ENCODE measurements at places on chromosomes 7 and 10.

- DNase-seq: no peak
Observed at GRCh38 chr10:107898392-107898791, 733.9 kb upstream of the SORCS1 start.

GRCh38 chr10:4529266-4529665 lies 296.7 kb upstream of the AKR1E2 start:
- DNase-seq: no peak

- DNase-seq: no peak
Observed at GRCh38 chr7:83807774-83808173, 158.8 kb upstream of the SEMA3E start.

- DNase-seq: no peak
Observed at GRCh38 chr10:114518401-114519305, 114.4 kb upstream of the AFAP1L2 start.

- DNase-seq: no peak
Observed at GRCh38 chr7:41999736-42000283, 237.2 kb downstream of the GLI3 start.

- DNase-seq: no peak
Observed at GRCh38 chr7:157841773-157842370, 505.1 kb downstream of the DNAJB6 start.

DNA sequence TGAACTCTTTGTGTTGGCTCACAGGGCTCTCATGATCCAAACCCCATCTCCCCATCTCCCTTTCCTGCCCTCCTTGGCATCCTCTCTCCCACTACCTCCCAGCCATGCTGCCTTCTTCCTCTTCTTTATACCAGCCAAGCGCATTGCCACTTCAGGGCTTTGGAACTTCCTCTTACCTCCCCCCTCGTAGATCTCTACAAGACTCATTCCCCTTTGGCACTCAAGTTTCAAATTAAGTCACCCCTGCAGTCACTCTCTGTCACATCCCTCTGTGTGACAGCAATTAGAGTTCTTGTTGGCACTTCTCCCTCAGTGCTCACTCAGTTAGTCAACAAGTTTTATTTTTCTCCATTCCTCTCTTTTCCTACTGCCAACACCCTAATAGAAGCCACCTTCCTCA lies 20.8 kb upstream of the NRP1 start:
- no peak for DNase-seq

DNA sequence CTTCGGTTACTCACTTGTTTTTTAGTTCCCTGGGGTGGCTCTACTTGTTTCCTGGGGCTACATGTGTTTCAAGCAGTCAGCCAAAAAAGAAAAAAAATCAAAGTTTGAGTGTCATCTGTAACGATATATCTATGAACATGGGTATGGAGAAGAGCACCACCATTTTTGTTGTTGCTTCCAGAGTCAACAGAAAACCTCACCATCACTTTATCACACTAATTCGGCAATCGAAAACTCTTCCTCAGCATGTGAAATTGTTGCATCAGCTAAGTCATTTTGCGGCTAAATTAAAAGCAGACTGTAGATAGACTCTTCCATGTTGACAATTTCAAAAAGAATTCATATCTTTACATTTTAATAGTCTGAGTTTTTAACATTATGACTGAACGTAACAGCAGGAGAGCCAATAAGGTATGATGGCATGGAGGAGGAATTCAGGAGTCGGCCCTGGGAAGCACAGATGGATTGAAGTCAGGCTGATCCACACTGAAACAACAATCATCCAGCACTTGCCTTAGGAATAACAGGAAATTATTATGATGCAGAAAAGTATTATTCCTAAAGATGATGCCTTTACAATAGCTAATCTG lies 455.7 kb upstream of the KLF6 start:
- no peak for DNase-seq

- peak; percentile 80 for DNase-seq
Observed at GRCh38 chr10:43322769-43323168, 48.7 kb upstream of the FXYD4 start.

GRCh38 chr7:25619381-25619780 lies 391.1 kb upstream of the NPVF start:
- DNase-seq: no peak

GRCh38 chr10:54530299-54530698 lies 270.7 kb downstream of the PCDH15 start:
- DNase-seq: no peak

DNA sequence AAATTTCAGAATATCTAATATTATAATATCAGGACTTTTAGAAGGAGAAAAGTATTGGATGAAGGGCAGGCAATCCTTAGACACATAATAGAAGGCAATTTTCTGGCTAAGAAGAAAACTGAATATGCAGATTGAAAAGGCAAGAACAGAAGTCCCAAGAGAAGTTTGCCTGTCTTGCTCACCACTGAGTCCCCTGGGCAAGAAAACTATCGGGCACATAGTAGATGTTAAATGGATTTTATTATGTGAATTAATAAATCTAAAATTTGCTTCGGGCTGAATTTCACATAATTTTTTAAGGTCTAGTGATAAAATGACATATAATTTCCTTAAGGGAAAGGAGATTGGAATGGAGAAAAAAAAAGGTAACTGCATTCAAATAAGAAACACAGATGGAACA lies 380.9 kb upstream of the GRM3 start:
- DNase-seq: no peak

- DNase-seq: no peak
Observed at GRCh38 chr10:118332948-118333710, 9.0 kb downstream of the FAM204A start.

DNA sequence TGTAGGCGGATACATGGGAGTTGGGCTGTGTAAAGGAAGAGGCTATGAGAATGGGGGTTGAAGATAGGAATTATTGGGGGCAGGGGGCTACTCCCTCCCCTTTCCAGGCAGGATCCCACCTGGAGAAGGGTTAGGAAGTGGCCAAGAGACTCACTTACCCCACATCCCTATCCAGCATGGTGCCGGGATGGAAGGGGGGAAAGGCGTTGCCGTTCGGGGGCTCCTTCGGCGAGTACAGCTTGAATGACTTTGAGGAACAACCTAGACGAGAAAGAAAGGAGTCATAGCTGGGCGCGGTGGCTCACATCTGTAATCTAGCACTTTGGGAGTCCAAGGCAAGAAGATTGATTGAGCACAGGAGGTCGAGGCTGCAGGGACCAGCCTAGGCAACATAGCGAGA lies 8.9 kb downstream of the LDB1 start:
- DNase-seq: no peak

- no peak for DNase-seq
Observed at GRCh38 chr10:34861293-34862021, 46.4 kb upstream of the PARD3 start.

DNA sequence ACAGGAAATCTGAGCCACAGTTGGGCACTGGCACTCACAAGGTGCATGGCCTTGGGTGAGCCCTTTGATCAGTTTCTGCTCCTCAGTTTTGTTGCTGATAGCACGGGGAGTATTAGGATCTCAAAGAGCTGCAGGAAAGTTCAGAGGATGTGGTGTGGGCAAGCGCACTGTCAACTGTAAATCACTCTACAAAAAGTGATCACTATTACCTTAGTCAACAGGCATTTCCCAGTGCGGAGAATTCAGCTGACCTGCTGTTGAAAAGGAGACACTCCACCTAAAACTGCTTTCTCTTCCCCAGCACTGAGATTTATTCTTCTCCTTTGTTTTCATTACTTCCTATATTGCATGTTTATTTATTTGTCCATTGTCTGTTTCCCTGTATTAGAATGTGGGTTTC lies 331.0 kb downstream of the PRPF18 start:
- no peak for DNase-seq

DNA sequence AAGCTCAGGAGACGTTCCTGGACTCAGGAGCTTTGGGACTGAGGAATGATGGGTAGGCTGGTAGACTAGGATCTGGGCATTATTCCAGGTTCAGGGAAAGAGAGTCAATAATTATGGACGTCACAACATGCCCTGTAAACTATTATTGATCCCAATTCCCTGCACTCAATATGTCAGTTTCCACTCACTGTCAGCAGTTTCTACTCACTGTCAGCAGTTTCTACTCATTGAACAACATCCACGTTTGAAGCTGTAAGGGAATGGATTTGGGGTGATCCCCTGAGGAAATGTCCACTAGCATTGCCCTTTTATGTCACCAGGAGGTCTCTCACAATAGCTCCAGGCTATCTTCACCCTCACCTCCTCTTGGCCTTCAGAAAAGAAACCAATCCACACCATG lies 1268.6 kb downstream of the TYW1 start:
- DNase-seq: no peak

DNA sequence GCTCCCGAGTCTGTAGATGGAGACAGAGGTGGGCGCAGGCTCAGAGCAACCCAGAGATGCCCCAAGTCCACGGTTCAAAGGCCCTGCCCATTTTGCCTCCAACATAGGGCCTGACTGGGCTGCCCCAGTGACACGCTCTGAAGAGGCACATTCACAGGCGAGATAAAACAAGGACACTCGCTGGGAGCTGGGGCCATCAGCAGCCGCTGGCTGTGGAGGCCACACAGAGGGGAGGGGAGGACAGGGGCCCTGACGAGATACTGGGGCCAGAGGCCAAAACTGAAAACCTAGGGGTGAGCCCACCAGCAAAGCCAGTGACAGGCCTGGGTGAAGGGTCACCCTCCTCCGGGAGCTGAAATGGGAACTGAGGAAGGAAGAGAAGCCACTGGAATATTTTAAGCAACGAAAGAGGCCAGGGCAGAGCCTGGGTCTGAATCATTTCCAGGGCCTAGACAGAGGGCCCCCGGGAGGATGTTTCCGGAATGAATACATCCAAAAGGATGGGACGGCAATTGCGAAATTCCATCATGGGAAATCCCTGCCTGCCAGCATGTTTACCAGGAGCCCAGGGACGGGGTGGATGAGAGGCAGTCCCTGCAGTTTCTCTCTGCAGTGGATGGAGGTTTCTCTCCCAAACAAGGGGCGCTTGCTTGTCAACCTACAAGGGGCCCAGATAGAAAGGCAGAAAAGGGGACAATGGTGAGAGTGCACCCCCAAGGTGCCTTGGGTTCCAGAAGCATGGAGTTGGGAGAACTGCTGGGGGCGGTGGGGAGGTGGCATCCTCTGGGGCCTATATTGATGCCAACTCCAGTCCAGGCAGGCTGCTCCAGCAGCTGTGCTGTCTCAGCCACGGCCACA lies 29.0 kb upstream of the HSPA12A start:
- DNase-seq: no peak

DNA sequence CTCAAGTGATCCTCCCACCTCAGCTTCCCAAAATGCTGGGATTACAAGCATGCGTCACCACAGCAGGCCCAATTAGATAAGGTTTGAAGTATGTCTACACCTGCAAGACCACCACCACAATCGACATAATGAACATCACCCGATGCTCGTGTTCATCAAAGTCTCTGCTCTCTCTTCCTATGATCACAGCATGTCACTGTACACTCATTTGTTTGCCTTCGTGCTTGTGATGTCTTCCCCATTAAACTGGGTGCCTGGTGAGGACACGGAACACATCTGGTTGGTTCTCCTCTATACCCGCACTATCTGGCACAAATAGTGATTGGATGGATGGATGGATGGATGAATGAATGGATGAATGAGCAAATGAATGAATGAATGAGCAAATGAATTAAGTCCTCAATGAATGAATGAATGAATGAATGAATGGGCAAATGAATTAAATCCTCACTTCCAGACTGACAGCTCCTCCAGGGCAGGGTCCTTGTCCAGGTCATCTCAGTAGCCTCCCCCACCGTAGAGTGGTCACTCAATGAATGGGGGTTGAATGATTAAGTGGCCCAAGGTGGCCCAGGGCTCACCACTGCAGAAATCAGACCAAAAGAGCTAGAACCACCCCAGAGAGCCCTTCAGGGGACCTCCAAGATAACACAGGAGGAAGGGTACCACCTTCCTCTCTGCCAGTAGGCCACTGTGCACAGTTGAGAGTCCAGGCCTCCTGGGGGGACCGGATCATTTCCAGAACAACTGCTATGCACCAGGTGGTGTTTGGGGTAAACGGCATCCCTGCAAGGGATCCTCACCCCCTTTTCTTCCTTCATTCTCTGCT lies 101.9 kb upstream of the TNRC18 start:
- DNase-seq: no peak

DNA sequence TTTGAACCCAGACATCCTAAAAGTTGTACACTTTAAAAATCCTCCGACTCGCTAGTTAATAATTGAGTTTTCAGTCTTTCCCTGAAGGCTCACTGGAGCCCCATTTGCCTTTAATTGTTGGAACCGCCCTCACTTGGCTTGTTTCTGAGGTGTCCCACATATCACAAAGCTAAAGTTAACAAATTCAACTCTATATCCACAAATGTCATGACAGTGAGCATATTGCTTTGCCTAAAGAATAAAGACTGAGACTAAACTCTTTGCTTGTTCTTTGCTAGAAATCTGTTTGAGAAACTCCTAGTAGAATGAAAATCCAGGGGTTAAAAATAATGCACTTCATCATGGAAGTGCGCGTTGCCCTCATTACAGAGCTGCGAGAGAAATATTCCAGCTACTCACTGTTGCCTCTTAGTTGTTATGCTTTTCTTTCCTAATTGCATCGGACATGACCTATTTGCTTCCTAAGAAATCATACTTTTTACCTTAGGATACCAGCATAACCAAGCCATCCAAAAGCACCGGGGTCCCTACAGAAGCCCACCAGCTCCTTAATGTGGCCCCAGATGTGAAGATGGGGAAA lies 752 bp downstream of the THSD7A start:
- no peak for DNase-seq

DNA sequence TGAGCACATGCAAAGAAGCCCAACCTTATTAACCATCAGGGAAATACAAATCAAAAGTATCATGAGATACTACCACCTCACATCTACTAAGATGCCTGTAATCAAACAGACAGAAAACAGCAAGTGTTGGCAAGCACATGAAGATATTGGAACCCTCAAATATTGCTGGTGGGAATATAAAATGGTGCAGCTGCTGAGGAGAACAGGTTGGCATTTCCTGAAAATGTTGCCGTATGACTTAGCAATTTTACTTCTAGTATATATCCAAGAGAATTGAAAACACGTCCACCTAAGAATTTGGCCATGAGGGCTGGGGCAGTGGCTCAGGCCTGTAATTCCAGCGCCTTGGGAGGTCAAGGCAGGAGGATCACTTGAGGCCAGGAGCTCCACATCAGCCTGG lies 39.4 kb upstream of the TNRC18 start:
- DNase-seq: no peak

GRCh38 chr10:78706726-78707540 lies 361.8 kb upstream of the ZMIZ1 start:
- no peak for DNase-seq

DNA sequence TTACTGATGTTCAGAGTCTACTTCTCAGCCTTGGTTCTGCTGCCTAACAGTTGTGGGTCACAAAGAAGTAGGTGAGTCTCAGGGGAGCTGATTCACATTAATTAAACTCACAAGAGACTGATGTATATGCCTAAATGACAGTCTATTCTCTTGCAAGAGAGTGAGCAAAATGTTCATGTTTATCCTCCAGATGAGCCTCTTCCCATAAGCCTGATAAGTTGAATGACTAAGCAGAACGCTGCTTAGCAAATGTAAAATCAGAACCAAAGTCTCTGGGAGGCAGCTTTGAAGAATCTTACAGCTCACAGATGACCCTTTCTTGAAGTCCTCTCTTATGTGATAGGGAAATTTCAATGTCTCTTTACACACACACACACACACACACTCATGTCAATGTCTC lies 1092.2 kb downstream of the TYW1 start:
- DNase-seq: no peak

DNA sequence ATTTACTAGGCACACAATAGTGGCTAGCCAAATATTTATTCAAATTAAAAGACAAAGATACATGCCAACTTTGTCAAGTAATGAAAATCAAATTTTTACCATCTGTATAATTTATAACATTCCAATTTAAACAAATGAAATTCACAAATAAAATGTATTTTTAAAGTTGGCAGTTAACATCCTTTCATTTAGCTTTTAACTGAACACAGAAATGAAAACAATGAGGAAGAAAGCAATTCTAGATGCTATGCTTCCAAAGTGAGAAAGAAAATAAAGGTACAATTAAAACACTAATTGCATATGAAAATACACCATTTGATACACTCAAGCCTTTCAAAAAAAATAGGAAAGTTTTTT lies 123.1 kb downstream of the MPP7 start:
- DNase-seq: no peak
